NCI-H524 (cell line): ENCODE measurements at places on chromosomes 1 and 21.

DNA sequence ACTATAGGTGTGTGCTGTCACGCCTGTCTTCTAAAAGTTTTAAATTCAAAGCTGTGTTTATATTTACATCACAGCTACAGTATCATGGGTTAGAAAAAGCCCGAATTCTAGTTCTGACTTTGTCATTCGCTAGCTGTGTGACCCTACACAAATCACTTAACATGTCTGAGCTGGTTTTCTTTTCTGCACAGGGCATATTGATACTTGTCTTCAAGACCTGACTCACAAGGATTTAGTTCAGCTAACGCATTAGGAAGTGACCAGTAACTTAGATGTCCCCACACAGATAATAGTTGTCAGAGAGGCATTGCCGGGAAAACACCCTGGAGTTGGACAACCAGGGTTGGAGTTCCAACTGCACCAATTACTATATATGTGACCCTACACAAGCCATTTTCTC, 25.9 kb downstream of the GIPC2 start:
- DNase-seq, result no peak

DNA sequence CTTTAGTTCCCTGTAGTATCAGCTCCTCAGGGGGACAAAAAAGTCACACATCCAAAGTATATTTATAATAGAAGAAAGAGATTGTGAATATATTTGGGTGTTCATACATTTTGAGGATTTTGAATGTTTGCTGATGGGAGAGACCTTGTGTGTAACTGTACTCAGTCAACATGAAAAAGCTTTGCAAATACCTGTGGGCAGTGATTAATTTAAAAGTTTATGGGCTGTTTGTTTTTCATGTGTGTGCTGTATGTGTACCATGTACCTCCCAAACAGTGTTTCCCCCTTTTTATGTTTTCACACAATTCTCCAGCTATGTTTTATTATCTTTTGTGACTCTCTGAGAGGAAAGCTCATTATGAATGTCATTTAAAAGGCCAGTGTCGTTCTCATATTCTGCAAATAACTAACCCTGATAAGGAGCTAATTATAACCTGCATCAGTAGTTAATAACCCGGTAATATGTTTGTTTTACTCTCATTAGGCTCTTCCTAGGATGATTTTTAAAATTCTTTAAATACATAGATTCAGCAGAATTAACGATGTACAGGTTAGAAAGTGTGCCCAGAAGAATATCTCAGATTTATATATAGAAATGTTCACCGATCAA, 271.5 kb downstream of the NFIA start:
- no peak for DNase-seq

GRCh38 chr1:18464665-18465050, 16.1 kb upstream of the KLHDC7A start:
- DNase-seq, result no peak

DNA sequence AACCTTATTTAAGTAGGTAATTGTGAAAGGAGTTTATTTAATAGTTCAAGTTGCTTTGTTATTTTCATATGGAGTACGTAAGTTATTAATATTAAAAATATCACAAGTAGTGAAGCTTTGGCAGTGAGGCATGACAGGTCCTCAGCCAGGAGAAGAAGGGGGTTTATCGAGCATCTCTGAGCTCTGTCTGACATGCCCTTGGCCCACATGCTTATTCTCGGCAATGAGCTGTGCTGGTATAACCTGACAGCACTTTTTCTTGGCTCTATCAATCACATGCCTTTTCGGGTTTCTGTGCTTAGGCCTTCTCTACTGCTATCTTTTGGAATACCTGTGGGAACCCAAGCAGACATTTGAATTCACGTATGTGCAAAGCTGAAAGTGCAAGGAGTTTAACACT, 84.8 kb downstream of the OLFM3 start:
- DNase-seq, result no peak

DNA sequence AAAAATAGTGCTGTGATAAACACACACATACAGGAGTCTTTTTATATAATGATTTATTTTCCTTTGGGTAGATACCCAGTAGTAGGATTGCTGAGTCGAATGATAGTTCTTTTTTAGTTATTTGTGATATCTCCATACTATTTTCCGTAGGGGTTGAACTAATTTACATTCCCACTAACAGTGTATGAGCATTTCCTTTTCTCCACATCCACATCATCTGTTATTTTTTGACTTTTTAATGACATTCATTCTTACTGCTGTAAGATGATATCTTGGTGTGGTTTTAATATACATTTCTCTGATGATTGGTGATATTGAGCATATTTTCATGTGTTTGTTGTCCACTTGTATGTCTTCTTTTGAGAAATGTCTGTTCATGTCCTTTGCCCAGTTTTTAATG, 78.3 kb downstream of the NIBAN1 start:
- DNase-seq, result no peak

DNA sequence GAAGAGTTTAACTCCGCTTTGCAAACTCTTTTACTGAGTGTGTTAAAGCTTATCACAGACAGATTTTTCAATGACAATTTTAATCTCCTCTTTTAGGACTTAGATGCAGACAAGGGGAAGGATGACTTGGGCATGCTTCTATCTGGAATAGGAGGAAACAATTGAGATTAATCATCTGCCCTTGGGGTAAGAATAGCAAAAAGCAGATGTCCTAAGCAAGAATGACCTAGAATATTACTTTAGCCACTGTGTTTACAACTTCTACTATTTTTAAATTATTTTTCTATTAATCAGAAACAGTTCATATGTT, 569.0 kb upstream of the ADGRL2 start:
- no peak for DNase-seq
